Astrocyte of the hippocampus (primary cell): ENCODE measurements at places on chromosomes 6 and 20.

- peak; percentile 69 for DNase-seq
Measured at GRCh38 chr6:135680964-135681913, 170.3 kb upstream of the PDE7B start.

GRCh38 chr6:5532941-5533340 is 271.6 kb downstream of the FARS2 start:
- DNase-seq, result no peak

- DNase-seq, result peak; percentile 23
Measured at GRCh38 chr20:8473459-8473858, 341.4 kb downstream of the PLCB1 start.

GRCh38 chr6:139863964-139864363 is 489.5 kb upstream of the CITED2 start:
- no peak for DNase-seq

DNA sequence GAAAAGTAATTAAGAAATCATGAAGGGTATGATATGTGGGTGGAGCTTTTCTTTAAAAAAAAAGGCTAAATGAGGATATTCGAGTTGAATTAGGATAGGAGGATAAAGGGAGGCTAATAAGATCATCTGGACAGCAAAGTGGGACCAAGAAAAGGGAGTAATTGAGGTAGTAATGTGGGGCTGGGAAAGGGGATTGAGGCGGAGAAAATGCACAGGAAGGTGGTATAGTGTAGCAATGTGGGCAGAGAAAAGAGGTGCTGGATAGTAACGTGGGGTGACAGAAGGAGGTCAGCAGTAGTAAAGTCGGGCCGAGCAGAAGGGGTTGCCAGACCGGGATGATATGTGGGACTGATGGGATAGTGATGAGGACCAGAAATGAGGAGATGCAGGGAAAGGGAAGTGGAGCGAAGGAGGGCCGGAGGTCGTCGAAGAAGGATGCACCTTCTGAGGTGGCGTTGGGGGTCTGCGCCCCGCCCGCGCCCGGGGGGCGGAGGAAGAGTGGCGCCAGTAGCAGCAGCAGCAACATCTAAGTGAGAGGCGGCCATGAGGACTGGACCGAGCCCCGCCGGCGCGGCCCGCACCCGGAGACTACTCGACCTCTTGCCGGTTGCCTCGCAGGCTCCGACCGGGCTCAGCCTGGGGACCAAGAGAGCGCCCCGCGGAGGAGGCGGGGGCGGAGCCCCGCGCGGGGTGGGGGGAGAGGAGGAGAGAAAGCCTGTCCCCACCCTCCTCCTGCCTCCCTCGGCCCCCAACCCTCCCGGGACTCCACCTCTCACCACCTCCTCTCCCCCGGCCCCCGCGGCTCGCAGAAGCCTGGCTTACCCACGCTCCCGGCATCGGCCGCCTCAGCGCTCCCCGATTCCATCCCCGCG is 887 bp downstream of the GABBR1 start:
- peak; percentile 80 for DNase-seq

DNA sequence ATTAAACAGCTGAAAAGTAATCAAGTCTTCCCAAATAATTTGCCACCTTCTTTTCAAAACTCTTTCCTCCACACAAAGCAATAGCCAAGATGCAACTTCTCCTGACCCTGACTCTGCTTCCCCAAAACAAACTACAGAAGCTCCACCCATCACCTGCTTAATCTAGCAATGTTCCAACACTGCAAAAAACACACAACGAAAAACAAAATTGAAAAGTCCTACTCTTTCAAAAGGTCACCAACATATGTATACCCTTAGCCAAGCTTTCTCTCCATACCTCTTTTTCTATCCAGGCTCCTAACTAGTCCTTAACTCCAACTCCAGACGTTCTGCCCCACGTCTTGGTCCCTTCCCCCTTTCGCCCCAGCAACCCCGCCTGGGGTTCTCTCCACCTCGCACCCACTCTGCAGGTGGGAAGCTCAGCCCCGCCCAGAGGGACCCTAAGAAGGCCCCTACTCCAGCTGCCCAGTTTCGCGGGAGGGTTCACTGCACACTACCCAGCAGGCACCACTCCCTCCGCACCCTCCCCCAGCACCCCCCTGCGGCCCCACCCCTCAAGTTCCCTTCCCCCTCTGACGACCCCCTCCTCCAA is 717 bp downstream of the CSNK2A1 start:
- peak; percentile 23 for DNase-seq

GRCh38 chr6:52389626-52390360 is 27.8 kb downstream of the PAQR8 start:
- peak; percentile 62 for DNase-seq

- DNase-seq, result no peak
Measured at GRCh38 chr6:135887069-135887468, 35.6 kb downstream of the PDE7B start.

DNA sequence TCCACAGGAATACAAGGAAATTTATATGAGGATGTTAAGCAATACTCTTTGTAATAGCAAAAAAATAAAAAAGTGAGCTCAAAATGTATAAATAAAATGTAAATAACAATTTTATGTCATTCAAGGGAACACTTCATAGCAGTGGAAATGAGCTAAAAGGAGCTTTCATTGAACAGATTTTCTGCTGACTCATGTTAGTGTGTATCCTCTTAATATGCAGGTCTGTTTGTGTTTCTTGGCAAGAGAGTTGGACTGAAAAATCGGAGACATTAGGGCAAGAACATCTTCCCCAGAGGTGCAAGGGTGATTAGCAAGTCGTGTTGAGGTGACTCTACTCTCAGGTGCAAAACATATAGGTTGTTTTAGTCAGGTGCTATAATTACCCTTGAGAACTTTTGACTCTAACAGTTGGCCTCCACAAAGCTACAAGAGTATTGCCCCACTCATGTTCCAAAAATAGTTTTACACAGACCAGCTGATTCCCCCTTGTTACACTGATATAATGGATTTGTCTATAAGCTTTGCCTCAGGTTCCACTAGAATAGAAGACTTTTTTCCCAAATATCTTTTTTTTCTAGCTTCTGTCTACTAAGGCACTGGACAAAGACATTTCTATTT is 702.9 kb downstream of the TENT5A start:
- DNase-seq, result peak; percentile 12

DNA sequence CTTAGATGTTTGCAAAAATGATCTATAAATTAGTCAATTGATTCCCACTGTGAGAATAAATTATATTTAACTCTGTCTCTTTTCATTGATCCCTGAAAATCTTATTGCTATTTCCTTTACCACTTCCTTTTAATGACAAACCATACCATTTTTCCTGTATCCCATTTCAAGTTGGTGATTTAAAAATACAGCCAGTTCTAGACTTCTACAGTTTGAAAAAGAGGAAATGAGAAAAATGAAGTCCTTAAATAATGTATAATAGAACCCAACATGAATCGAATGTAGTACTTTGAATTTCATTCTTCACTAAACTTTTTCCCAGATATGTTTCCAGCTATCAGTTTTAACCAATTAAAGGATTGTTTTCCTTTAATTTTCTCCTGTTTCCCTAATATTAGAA is 29.5 kb upstream of the SDHAF4 start:
- DNase-seq, result no peak

DNA sequence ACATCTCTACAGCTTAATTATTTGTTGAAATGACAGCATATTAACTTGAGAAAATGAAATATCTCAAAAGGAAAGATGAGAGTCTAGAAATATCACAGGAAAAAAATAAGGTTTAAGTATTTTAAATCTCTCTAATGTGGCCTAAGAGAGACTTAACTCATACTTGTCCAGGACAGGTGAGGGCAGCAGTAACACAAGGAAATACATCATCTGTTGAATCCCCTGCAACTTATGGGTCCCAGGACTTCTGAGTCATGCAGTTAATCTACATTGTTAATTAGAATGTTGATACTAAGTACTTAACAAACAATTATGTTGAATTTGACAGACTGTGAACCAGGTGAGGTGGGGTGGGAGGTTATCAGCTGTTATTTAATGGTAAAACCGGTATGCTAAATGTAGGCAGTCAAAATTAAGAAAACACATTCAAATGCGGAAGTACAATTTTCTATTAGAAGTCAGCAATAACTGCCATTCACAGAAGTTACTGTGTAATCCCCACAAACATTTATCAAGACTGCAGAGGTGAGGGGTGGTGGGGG is 87.9 kb downstream of the CEP57L1 start:
- no peak for DNase-seq

- no peak for DNase-seq
Measured at GRCh38 chr20:10329387-10330005, 104.5 kb downstream of the MKKS start.
